ENCODE measurements at places on chromosomes 4 and X. TPM values are rescaled to one million over a fixed set of nuclear protein-coding genes. Genes with fewer than 3 reads are reported as not detected.

HAUS7 gene
- total RNA-seq = 35.7 TPM

KCTD8 gene
- 11.6 TPM for total RNA-seq

RTL9 gene
- total RNA-seq = 0.99 TPM

PCYT1B gene
- 26.8 TPM for total RNA-seq

ARHGEF38 gene
- not detected for total RNA-seq

ANKRD50 gene
- 12.6 TPM for total RNA-seq

KCNIP4 gene
- total RNA-seq = 119 TPM

ZNF185 gene
- total RNA-seq = 7.3 TPM

TEX13C gene
- not detected for total RNA-seq

TEX13D gene
- total RNA-seq = not detected

RRAGB gene
- total RNA-seq = 37.0 TPM

CSN1S1 gene
- not detected for total RNA-seq

GLRB gene
- total RNA-seq = 90.2 TPM

MAGED4 gene
- 54.4 TPM for total RNA-seq

FAM184B gene
- total RNA-seq = 3.4 TPM

STEEP1 gene
- 33.9 TPM for total RNA-seq

PCDH7 gene
- 112 TPM for total RNA-seq

IL2RG gene
- 0.53 TPM for total RNA-seq

IQCM gene
- total RNA-seq = not detected

TMSB15A gene
- not detected for total RNA-seq

GC gene
- total RNA-seq = not detected

DDX53 gene
- not detected for total RNA-seq

KDR gene
- 3.1 TPM for total RNA-seq

KIF4A gene
- total RNA-seq = 0.45 TPM

NKAP gene
- 16.5 TPM for total RNA-seq
